Neuronal stem cell (in vitro differentiated cells): ENCODE measurements at places on chromosomes 3 and 15.

DNA sequence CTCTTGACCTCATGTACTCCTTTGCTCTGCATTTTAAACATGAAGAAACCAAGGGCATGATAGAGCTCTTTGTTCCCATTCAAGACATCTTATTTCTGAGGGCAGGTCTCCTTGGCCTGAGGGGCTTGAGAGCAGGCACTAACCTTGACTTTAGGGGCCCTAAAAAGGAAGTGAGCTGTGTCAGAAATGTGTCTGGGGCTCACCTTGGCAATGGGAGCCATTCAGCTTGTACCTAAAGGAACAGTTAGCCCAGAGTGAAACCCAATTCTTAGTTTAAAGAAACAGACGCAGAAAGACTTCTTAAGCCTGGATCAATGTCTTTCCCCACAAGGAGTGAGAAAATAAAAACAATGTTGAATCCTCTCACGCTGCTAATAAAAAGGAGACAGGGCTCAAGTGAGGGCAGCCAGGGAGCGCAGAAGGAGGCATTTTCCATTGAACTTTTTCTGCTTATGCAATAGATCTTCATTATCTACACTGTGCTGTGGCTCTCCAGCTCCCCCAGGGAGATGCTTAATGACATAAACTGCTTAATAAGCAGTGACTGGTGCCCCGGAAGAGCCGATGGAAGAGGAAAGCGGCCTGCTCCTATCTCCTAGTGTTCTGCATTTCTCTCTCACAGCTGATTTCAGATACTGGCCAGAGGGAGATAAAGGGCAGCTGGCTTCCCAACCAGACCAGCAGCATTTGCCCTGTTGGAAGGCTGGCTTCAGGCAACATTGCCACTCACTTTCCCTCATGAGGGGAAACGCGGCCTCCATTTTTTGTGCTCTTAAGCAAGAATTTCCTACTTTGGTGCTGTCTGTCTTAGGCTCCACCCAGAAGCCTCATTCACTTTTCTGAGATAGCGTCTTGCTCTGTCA lies 152.0 kb downstream of the OPA1 start:
- no peak for DNase-seq

DNA sequence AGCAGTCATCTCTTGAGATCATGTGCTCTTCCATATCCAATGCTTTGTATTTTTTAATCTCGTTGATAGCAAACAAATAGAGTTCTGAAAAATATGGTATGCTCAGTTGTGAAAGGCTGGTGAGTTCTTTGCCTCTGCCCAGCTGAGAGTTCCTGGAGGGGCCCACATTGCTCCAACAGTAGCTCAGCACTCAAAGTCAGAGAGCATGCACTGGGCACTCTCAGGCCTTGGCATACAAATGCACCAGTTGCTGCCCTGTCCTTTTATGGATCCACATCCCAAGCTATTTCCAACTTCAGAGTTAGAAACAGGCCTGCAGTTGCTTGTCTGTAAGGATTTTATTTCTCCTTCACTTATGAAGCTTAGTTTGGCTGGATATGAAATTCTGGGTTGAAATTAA lies 181.7 kb upstream of the CHRNA7 start:
- no peak for DNase-seq

GRCh38 chr15:60633426-60633968 lies 154.6 kb upstream of the ICE2 start:
- DNase-seq = no peak

DNA sequence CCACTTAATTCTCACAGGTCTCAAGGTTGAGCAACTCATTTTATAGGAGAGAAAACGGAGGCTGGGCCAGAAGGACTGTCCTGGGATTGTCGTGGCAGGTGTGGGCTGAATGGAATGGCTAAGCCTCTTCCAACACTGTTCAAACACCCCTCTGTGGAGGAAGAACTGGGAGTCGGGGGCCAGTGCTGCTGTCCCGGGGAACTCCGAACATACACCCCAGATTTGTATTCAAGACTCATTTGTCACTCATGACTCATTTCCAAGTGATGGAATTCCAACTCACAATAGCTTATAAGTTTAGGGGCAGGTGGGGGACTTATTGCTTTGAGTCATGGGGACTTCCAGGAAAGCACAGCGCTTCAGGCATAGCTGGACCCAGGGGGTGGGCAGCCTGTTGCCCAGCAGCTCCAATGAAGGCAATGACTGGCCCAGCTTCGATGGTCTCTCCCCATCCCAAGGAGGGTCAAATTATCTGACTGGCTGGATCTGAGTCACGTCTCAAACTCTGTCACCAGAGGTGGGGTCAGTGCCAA lies 72.5 kb downstream of the TM2D3 start:
- DNase-seq = no peak

GRCh38 chr15:78709263-78709882 lies 68.4 kb upstream of the CHRNB4 start:
- DNase-seq = peak; percentile 67

GRCh38 chr3:161551697-161552096 lies 55.1 kb downstream of the OTOL1 start:
- no peak for DNase-seq

- no peak for DNase-seq
These were observed 16.3 kb upstream of the CRTC3 start for GRCh38 chr15:90513448-90513847.

GRCh38 chr3:165641569-165642310 lies 195.5 kb downstream of the BCHE start:
- DNase-seq = no peak

GRCh38 chr3:126850370-126851085 lies 132.4 kb upstream of the PLXNA1 start:
- peak; percentile 80 for DNase-seq

GRCh38 chr3:155069729-155070128 lies 10.4 kb upstream of the MME start:
- DNase-seq = no peak

GRCh38 chr15:94000606-94001005 lies 230.8 kb upstream of the MCTP2 start:
- no peak for DNase-seq
